ENCODE measurements at places on chromosomes 6 and 20.

GRCh38 chr6:140541288-140541687 is 1166.8 kb upstream of the CITED2 start:
- DNase-seq, result peak; percentile 76

DNA sequence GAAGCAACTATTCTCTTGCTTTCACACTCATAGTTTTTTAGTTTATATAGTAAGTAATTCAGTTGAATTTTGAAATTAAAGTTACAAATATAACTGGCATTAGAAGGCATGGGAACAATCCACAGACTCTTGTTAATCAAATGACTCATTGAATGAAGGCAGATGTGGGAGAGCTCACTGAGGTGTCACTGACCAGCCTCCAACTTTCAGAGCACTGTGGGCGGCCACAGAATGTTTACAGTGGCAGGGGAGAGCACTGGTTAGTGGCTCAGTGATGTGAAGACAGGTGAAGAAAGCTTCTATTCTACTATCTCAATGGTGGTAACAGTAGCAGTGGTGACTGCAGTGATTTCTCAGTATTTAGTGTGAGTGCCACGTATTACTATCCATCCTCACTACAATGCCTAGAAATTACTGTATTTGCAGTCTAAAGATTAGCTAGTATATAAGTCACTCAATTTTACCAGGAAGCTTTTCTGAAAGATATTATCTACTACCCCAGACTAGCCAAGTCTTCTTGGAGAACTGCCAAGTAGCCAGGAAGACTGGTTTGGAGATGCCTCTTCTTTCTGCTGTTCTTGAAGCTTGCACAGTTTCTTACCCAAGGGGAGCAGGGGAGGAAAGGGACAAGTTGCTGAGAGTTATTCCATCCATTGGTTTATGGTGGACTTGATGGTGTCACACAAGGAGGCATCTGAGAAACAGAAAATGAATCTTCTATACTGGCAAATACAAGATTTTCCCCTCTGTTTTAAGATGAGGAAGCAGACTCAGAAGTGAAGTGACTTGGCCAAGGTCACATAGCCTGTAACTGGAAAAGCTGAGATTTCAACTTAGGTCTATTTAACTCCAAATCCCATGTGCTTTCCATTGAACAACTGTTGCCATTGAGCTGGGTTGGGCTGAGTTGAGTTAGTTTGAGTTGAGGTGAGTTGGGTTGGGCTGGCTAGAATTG is 231.2 kb downstream of the ANKRD60 start:
- DNase-seq, result peak; percentile 51

GRCh38 chr6:47674673-47675072 is 23.7 kb upstream of the ADGRF4 start:
- no peak for DNase-seq

- peak; percentile 68 for DNase-seq
Measured at GRCh38 chr20:48904566-48905296, 16.8 kb upstream of the ARFGEF2 start.

GRCh38 chr6:48817333-48818051 is 645.6 kb downstream of the MMUT start:
- peak; percentile 91 for DNase-seq

DNA sequence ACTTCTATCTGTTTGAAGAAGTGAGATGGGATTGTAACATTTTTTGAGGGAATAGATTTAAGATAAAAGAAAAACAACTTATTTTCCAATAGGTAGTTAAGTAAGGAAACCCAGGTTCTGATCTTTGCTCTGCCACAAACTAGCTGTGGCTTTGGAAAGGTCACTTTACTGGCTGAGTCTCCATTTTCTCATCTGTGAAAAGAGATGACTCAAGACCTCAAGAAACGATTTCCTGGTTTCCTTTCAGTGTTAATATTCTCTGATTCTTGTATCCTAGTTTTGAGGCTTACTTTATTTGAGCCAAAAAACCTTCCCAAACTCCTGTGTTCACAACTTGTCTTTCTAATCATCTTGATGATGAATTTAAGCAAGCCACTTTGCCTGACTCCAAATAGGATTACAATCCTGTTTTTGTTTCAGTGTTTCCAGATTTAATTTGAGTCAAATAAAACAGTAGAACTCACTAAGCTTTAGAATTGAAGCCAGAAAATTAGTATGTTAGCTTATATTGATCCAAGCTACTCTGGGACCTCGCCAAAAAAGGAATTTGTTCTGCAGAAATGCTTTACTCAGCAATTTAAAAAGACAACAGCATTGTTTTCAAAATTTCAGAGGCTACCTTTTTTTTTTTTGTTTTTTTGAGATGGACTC is 51.1 kb downstream of the ENPP1 start:
- DNase-seq, result peak; percentile 71

DNA sequence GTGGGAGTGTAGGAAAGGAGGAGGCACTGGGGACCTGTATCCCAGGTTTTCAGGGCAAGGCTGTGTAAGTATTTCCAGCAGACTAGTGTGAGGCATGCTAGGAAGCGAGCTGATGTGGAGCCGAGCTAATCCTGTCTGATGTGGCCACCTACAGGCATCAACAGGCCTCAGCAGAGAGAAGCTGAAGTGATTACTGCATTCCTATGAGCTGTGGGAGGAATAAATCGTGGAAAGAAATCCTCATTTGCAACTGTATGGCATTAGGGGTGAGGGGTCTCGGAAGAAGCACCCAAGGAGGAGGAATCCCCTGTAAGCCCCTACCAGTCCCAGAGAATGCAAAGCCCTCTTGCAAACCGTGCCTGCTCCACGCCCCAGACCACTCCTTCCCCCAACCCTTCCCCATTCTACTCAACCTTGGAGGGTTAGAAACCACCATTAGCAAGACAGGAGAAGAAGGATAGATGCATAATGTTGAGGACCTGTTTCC is 41.6 kb downstream of the C6orf15 start:
- DNase-seq, result peak; percentile 81

DNA sequence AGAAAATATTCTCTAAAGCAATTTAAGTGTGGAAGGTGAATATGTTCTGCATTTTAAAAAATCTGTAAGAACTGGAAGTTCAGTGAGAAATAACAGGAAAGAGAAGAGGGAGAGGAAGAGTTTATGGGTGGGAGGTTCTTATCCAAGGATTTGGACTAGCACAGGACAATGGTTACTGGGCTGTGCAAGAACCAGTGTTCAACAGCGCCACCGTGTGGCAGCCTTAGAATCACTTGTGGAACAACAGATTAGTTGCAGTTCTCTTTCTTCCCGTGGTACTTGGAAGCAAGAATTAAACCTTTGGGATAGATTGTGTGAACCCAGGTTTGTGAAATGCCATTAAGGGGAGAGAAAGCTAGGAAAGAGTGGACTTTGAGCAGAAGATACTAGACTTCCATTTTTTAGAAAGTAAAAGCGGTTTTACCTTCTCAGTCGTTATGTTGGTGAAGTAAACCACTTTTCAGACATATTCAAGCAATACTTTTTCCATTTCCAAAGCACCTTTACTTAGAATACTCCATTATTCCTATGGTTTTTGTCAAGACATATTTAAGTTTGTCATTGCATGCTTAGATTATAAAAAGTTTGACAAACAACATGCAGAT is 436.7 kb downstream of the RNF144B start:
- DNase-seq, result no peak
